Hindlimb muscle (tissue), 1 donor: ENCODE measurements at places on chromosomes 3 and 15.

DNA sequence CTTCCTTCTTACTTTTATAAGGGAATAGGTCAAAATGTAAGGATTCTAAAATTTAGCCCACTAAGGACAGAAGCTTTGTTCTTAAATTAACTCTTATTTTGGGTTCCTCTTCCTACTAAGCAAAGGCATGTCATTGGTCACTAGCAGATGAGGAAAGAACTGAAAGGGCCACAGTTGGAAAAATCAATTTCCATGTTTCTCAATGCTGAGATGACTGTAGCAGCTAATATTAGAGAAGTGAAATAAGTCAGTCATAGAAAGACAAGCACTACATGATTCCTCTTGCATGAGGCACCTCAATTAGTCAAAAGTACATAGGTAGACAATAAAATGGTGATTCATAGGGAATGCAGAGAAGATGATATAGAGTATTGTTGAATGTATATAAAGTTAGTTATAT is 353.7 kb downstream of the RSL24D1 start:
- DNase-seq, result no peak

DNA sequence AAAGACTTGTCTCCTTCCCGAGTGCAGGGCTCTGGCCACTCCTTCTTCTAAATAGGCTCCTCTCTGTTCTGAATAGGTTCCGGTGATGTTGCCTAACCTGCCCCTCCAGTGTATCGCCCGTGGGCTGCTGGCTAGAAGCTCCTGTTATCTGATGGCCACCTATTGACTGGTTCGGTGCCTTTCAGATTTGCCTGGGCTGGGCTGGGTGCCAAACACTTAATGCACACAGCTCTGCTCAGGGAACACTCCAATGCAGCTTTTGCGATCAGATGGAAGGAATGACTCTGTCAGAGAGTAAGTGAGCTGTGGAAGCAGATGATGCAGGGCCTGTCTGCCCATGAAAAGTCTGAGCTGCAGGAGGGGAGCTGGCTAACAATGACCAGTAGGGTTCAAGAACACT is 112.9 kb downstream of the CORO2B start:
- no peak for DNase-seq

DNA sequence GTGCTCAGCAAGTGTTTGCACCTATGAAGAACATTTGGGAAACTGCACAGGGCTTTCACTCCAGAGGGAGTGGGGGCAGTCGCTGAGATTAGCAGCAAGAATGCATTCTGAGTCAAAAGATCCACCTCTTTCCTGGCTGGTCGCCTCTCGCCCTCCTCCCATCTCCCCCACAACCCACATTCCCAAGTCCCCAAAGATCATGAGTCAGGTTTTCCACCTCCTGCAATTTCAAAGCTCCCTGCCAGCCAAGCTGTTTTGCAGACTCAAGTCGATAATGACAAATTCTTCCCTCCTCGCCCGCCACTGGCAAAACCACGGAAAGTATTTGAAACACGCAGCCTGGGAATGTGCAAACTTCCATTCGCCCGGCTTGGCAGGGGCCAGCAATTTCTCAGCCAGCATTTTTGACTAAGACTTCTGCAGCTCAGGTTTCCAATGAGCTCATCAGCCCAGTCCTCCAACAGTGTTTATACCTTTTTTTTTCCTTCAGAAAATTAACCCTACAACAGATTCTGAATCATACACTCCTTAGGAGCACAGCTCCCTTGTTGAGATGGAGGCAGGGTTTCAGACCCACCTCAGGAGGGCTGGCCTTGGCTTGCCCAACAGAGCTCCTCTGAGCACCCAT is 181.4 kb downstream of the SMAD6 start:
- peak; percentile 97 for DNase-seq

DNA sequence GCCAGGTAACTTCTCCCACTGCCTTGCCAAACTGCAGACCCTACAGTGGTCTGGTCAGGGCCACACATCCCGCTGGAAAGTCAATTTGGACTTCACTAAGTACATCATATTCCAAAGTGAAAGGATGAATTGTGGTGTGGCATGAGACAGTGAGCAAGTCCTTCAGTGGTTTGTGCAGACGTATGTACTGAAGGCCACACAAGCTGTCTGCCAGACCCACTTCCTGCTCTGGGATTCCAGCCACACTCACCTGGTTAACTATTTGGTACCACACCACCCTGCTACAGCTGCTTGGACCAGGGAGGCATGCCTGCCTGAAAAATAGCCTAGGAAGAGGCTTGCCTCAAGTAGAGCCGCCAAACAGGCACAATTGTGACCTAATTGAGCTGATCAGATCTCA is 94.1 kb upstream of the STRIT1 start:
- no peak for DNase-seq

DNA sequence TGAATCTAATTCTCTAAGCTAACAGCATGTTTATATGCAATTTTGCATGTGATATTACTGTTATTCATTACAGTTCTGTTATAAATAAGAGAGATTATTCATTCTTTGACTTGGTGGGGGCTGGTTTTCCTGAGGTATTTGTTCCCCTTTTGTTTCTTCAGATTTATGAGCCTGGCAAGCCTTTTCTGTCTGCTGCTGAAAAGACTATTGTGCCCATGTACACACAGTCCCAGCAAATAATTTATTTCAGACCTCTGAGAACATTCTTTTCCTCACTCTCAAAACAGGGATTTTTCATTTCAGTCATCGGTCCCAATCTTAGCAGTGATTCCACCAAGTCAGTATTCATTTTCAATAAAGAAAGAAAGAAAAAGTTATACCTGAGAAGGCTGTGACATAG is 716.8 kb downstream of the NSUN3 start:
- no peak for DNase-seq

DNA sequence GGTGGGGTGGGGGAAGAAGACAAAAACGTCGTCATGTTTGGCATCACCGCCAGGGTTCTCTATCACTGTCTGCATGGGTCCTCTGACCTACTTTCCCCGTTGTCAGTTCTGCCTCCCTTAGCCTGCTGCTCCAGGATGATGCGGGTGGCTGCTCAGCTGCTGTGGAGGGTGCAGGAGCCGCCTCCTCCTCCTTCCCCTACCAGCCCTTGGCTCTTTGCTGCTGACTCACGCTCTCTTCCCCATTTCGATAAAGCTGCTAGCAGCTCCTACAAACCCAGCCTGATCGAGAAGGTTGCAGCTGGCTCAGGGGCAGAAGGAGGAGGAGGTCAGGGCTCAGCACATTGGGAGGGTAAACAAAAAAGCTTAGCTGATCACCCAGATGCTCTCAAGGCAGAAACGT is 49.5 kb upstream of the SEC13 start:
- no peak for DNase-seq

- DNase-seq, result no peak
Measured at GRCh38 chr3:71226565-71227269, 356.8 kb downstream of the FOXP1 start.

- DNase-seq, result peak; percentile 61
Measured at GRCh38 chr3:66483006-66483405, 17.8 kb downstream of the LRIG1 start.

GRCh38 chr15:100308608-100309007 is 33.2 kb downstream of the ADAMTS17 start:
- DNase-seq, result no peak

- DNase-seq, result no peak
Measured at GRCh38 chr3:47629770-47630169, 51.1 kb upstream of the CSPG5 start.
